ENCODE measurements at places on chromosomes 7 and 10.

- DNase-seq: no peak
These were observed 4.3 kb downstream of the CAMK1D start for GRCh38 chr10:12353399-12354242.

DNA sequence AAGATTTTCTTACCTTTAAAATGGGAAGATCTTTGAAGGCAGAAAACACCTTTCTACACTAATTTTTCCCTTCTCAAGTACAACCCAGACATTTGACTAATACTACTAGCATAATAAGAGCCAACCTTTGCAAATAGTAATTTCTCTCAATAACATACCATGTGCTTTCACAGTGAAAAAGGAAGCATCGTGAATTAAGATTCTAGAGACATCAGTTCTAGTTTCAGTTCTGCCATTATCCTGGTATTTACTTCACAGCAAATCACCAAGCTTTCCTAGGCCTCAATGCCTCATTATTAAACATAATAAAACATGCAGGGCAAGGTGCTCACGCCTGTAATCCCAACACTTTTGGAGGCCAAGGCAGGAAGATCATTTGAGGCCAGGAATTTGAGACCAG is 24.9 kb downstream of the GSAP start:
- DNase-seq: no peak

DNA sequence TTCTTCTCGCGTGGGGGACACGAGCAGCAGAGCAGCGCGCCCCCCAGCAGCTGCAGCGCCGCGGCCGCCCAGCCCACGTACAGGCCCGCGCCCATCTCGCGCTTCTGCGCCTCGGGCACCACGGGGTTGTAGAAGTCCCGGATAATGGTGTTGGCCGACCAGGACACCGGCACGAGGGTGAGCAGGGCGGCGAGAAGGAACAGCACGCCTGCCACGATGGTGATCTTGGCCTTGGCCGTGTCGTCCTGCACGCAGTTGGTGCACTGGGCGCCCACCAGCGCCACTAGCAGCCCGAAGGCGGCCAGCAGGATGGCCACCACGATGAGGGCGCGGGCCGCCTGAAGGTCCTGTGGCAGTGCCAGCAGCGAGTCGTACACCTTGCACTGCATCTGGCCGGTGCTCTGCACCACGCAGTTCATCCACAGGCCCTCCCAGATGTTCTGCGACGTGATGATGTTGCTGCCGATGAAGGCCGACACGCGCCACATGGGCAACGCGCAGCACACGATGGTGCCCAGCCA is 529 bp downstream of the CLDN3 start:
- DNase-seq: no peak

GRCh38 chr7:105664816-105665525 is 83.7 kb upstream of the EFCAB10 start:
- no peak for DNase-seq

- DNase-seq: no peak
These were observed 2.2 kb downstream of the BTRC start for GRCh38 chr10:101356132-101356531.

- no peak for DNase-seq
These were observed 16.9 kb downstream of the KCNMA1 start for GRCh38 chr10:77620731-77621130.

GRCh38 chr7:38425509-38425908 is 152.1 kb upstream of the TARP start:
- no peak for DNase-seq

- DNase-seq: no peak
These were observed 78.1 kb downstream of the TPST1 start for GRCh38 chr7:66283003-66283920.

DNA sequence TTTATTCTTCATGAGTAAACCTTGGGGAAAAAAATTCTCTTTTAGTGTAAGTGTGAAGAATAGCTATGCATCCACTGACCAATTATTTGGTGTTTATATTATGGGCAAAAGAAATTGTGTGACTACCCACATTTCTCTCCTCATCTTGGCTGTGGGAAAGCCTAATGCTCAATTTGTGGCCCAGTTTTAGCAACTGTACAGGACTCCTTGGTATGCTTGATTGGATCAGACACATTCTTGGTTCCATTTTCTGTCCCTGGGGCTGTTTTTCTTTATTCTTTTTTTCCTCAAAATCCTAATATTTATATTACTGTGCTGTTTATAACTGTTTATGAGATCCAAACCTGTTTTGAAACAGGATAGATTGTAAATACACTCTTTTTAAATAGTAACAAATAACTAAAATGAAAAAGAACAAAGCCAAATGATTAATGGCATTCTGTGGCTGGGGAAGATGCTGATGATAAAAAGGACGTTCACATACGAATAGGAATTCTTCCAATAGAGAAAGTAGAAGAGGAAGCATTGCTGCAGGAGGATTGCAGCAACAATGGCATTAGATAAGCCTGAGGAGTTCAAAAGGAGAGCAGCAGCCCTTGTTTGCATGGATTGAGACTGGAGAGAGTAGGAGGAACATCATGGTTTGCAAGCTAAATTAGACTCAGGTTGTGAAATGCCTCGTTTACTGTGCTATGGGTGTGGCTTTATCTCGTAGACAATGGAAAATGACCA is 580.5 kb downstream of the INHBA start:
- DNase-seq: no peak

DNA sequence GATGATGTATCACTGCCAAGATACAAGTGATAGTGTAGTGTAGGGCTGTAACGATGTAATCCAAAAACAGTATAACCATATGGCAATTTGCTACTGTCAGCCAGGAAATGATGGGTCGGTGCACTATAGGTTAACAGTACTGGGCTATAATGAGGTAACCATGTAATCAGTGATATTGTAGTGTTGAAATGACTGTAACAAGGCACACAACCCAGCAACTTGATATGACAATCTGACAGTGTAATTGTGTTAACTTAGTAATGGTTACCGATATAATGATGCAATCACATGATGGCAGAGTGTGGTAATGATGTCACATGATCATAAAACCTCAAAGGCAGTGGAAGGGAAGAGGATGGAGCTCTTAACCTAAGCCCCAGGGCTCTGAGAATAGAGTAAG is 73.8 kb upstream of the SLF2 start:
- no peak for DNase-seq

- no peak for DNase-seq
These were observed 3.8 kb downstream of the CDK6 start for GRCh38 chr7:92832534-92833023.

DNA sequence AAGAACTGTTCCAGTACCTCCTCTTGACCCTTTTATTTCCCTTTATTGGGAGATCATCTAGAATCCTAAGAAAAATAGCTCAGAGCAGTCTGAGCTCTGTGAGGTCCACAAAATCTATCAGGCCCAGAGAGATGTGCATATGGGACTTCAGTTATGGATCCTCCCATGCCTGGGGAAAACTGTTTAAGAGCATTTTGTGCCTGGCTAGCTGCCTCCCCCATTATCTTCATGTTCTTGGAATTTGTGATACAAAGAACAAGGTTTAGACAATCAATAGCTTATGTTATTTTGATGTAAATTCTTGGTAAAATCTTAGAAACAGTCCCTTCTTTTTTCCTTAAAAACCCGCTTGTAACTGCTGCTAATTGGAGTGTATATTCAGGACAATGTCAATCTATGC is 75.2 kb downstream of the USP6NL start:
- DNase-seq: no peak

DNA sequence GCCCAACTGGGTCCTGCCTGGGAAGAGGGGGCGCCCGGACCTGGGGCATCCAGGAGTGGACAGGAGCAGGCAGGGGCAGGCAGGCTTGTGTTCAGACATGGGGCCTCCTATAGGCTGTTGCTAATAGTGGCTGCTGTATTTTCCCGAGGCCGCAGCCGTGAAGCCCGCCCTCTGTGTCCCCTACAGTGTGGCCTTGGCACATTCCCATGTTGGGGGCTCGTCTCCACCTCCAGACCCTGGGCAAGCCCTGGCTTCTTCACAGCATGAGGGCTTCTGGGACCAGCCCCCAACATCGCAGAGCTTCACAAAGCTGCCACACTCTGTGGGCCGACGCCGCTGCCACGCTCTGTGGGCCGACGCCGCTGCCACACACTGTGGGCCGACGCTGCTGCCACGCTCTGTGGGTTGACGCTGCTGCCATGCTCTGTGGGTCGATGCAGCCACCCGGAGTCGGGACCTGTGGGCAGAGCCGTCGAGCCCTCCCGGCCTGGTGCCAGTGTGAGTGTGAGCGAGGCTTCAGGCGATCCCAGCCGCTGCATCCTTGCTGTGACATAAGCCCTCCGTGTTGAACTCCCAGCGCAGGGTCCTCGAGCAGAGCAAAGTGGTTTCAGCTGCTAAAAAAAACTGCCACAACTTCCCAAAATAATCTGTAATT is 109.0 kb downstream of the INPP5A start:
- no peak for DNase-seq

- DNase-seq: no peak
These were observed 62.2 kb upstream of the ECHDC3 start for GRCh38 chr10:11679946-11680345.

DNA sequence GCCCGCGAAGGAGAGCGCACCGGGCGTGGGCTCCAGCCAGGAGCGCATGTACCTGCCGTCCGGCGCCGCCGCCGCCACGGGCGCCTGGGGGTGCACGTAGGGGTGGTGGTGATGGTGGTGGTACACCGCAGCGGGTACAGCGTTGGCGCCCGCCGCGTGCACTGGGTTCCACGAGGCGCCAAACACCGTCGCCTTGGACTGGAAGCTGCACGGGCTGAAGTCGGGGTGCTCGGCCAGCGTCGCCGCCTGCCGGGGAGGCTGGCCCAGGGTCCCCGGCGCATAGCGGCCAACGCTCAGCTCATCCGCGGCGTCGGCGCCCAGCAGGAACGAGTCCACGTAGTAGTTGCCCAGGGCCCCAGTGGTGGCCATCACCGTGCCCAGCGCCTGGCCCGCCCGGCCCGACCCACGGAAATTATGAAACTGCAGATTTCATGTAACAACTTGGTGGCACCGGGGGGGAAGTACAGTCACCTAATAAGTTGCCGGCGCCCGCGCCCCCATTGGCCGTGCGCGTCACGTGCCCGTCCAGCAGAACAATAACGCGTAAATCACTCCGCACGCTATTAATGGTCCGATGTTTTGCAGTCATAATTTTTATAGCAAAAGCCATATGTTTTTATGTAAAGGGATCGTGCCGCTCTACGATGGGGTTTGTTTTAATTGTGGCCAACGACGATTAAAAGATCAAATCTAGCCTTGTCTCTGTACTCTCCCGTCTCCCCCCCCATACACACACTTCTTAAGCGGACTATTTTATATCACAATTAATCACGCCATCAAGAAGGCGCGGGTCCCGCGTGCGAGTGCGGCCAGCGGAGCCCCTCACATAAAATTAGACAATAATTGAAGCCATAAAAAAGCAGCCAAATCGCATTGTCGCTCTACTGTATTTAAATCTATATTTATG is at the start of gene HOXA9:
HOXA9 (minus strand) TSS at position 449 of the 907 bp plus-strand sequence; CDS start at position 369, 80 bp downstream.
- no peak for DNase-seq

DNA sequence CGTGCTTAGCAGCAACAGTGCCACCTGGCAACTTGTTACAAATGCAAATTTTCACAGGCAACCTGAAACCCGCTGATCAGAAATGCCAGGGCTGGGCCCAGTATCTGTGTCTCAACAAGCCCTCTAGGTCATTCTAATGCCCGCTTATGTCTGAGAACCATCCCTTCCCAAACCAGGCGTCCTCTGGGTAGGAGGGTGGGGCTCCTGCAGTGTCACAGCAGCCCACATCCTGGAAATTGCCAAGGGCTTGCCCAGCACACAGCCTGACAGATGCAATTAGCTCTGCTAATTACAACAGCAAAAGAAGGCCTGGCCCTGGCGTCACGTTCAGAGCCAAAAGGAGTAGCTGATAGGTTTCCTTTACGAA is 15.9 kb downstream of the ITPRIP start:
- no peak for DNase-seq

DNA sequence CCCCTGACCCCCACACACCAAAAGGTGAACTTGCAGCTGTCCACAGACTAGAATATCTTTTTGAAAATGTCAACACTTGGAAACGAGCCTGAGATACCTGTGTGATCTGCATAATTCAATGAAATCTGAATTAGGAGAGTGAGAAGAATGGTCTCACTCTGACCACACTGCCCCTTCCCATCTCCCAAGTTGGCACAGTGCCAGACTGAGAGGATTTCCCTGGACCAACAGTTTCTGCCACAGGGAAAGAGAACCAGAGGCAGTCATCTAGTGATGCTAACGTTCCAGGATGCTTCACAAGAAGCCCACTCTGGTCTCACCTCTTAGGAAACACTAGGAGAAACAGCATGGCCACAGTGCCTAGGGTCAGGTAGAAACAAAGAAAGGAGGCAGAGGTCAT is 479.0 kb downstream of the SDK1 start:
- DNase-seq: no peak
